Central memory CD8-positive, alpha-beta T cell (primary cell): ENCODE measurements at places on chromosomes 4 and X.

GRCh38 chrX:10620121-10620699 is at the start of gene MID1:
TSS of gene MID1 (minus strand) at chrX:10620585. CDS start at chrX:10567547, 53,038 bp downstream.
- no peaks in the 10 kb centered on the region for H3K4me1 ChIP-seq
- H3K27ac ChIP-seq: no peak within 1 kb of the TSS
- DNase-seq: no peak
- peaks cover 37% of the 10 kb centered on the region for H3K27me3 ChIP-seq
- H3K36me3 ChIP-seq: no peaks in the 10 kb centered on the region

DNA sequence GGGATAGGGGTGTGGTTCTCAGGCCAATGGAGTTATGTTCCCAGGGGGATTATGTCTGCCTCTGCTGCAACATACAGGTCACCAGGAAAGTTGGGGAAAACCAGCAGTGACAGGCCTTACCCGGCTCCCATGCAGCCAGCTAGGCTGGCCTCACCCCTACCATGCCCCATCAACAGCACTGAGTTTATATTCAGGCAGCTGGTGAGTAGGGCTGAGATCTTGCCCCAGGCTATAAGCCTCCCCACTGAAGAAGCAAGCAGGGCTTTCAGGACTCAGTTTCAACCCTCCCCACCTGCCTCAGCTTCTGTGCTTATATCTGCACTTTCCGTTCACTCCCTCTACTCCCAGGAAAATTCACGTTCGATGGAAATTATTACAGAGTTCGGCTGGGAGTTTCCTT is 122.4 kb upstream of the PGRMC2 start:
- no peaks in the 10 kb centered on the region for H3K4me1 ChIP-seq
- peaks cover 52% of the 10 kb centered on the region for H3K27me3 ChIP-seq
- no peaks in the 10 kb centered on the region for H3K36me3 ChIP-seq
- DNase-seq: no peak

- peaks cover 14% of the 10 kb centered on the region for H3K27me3 ChIP-seq
- H3K27ac ChIP-seq: no peak overlapping the region
- DNase-seq: no peak
- no peaks in the 10 kb centered on the region for H3K4me1 ChIP-seq
- peaks cover 3% of the 10 kb centered on the region for H3K36me3 ChIP-seq
Observed at GRCh38 chr4:108297605-108298004, 128.9 kb upstream of the LEF1 start.

DNA sequence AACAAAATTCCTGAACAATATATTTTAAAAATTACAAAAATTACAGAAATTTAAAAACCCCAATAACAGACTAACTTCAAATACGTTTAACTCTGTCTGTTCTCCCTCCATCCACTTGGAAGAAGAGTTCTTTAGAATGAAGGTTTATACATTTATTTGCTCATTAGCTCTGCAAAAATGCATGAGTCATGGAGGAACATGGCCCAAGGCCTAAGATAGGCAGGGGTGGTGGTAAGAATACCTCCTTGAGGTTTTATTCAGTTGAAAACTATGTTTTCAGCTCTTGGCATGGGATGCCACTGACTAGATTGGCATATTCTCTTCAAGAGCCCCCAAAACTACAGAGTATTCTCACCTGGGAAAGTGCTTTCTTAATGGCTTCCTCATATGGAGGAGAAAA is 8.8 kb upstream of the LRRC66 start:
- no peak for DNase-seq
- no peaks in the 10 kb centered on the region for H3K27me3 ChIP-seq
- H3K4me1 ChIP-seq: no peaks in the 10 kb centered on the region
